ENCODE measurements at places on chromosomes 5 and 9.
A peak's percentile ranks its signal among the peaks of the same experiment; 100 is the strongest.

DNA sequence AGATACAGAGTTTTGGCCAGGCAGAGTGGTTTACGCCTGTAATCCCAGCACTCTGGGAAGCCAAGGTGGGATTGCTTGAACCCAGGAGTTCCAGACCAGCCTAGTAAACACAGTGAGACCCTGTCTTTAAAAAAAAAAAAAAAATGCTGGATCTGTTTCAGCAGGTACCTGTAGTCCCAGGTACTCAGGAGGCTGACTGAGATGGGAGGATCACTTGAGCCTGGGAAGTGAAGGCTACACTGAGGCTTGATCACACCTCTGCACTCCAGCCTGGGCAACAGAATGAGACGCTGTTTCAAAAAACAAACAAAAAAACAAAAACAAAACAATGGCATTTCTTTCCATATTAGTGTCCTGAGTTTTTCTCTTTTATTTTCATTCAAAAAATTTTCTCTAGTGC lies 19.0 kb downstream of the UNC13B start:
- no peak for DNase-seq

DNA sequence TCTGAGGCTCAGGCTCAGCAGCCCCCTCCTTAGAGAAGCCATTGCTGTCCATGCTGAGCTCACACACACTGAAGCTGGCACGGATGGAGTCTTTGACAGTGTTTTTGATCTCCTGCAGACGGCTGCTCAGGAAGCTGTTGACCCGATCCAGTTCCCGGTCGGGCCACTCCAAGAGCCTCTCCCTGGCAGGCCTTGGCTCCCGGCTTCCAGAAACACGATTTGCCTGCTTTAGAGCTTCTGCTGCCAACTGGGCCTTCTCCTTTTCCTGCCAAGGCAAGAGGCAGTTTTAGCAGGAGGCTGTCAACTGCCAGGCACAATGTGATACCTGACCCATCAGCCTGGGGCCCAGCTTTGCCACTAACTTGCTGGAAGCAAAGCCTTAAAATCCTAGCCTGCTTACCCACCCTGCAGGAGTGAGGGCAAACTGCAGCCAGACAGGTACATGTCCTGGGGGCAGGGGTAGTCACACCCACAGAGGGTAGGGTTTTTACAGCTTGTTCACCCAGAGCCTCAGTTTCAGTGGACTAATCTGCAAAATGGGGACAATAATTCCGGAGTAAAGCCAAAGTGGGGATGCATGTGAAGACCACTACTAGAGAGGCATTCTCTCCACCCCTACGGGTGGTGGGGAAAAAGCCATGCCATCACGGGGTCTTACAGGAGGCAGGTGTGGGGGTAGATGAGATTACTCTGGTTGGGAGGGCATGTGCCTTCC lies 8.3 kb upstream of the DDX41 start:
- DNase-seq: no peak

- DNase-seq: no peak
Measured at GRCh38 chr5:123452401-123452800, 29.2 kb upstream of the CEP120 start.

DNA sequence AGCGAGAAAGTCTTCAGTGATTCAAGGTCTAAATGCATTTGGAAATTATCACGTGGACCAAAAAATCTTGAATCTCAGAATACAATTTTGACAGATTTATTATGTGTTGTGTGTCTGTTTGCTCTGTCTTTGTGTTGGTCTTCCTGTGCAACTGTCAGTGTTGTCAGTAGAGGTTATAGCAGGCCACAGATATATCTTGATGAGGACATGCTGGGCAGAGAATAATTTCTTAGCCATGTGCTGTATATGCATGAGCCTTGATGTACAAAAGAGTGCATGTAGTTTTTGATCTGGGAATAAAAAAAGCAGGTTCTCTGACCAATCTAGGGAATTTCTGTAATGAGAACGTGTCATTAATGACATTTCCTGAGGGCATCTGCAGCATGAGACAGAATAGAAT lies 57.6 kb downstream of the ZSWIM6 start:
- DNase-seq: no peak

- no peak for DNase-seq
Measured at GRCh38 chr5:142841511-142842265, 71.5 kb downstream of the ARHGAP26 start.

DNA sequence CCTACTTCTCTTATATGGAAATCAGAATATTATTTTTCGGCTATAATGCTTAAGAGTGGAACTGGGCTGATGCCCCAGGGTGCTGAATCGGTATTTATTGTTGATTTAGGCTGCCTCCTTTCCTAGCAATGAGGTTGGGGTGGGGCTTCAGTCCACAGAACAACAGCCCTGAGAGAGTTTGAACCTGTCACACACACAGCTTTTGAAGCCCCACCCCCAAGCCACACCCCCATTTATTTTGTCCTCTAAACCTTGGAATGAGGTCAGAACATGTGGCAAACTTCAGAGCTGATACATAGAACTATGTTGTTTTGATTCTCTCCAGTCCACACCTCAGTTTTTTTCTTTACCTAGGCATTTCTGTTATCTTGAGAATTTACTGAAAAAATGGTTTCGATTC lies 51.7 kb upstream of the CAMK4 start:
- no peak for DNase-seq

- DNase-seq: no peak
Measured at GRCh38 chr5:149303210-149303609, 31.6 kb downstream of the AFAP1L1 start.

- DNase-seq: no peak
Measured at GRCh38 chr5:27217977-27218376, 179.6 kb upstream of the CDH9 start.

GRCh38 chr9:72557549-72557948 lies 36.1 kb downstream of the TMC1 start:
- peak; percentile 37 for DNase-seq

DNA sequence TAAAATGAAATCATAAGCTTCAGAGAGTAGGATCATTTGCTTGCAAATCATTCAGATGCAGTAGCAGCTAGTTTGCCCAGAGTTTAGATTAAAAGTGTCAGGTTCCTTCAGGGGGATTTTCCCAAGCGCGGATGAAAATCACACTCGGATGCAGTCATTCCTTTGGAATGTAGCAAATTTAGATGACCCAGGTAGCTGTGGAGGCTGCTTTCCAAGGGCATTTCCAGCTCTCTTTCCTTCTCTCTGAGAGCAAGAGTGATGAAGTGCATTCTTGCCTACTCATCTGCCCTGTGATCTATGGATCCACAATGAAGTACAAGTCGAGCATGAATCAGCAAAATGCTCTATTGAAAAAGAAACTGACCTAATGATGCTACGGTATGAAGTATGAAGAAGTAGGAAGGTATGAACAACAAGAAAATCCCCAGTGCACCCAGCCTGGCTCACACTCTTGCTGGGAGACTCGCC lies 200.2 kb downstream of the PLK2 start:
- DNase-seq: no peak

- DNase-seq: no peak
Measured at GRCh38 chr5:88748666-88749065, 134.3 kb downstream of the MEF2C start.

DNA sequence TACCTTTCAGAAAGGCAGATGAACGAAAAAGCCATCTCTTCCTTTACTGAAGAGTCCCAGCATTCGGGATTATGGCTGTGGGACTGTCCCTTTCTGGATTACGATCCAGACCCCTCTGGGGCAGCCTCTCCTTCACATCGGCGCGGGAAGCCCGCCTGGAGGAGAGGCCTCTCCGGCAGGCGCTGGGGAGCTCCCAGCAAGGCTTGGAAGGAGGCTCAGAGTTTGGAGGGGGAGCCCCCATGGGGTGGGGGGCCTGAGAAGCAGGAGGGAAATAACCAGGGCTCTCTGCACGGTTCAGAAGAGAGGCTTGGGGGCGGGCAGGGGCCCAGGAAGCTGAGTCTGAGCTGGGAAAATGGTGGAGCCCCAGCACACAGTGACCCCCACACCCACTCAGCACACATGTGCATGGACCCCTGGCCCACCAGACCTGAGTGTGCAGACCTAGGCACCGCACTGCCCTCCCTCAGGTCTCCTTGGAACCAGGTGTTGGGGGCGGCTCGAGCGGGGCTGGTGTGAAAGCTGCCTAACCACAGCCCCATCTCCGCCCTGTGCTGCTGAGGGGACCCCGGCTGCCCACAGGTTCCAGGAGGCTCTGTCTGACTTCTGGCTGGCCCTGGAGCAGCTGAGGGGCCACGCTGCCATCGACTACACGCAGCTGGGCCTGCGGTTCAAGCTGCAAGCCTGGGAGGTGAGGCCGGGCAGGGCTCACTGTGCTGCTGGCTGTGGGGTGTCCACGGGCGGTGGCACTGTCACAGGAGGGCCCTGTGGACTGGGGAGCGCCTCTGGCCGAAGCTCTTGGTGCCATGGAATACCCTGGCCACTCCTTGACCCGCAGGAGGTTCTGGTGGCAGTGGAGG lies 4.5 kb downstream of the NOXA1 start:
- no peak for DNase-seq

DNA sequence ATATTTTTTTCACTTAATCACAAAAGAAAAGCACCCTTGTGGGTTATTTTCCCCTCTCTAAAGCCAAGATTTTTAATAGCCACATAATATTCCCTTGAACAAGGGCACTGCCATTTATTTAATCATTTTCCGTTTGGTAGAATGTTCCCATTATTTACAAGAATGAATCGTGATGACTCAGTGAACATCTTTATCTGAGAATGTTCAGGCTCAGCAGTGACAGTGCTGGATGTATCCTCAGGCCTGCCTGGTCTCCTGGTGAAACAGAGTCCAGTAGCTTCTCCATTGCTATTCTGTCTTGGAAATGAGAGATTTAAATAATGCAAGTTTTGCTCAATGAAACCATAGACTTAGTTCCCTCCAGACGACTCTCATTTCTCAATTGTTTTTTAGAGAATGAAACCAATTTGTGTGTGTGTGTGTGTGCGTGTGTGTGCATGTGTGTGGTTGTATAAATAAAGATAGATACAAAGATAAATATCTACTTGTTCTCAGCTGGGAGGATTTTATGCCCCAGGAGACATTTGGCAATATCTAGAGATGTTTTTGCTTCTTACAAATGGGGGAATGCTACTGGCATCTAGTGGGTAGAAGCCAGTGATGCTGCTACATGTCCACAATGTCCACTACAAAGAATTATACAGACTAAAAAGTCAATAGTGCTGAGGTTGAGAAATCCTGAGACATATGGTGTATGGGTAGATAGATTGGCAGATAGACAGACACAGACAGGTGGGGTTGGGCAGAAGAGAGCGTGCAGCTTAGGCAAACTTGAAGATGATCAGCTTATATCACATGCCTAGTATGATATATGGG lies 55.0 kb downstream of the PAPPA start:
- no peak for DNase-seq

- no peak for DNase-seq
Measured at GRCh38 chr9:130368631-130369103, 76.1 kb upstream of the ASS1 start.

- peak; percentile 59 for DNase-seq
Measured at GRCh38 chr5:171907725-171908343, 98.6 kb downstream of the FBXW11 start.

GRCh38 chr5:168752416-168753190 lies 173.4 kb upstream of the PANK3 start:
- no peak for DNase-seq

GRCh38 chr9:21251638-21252037 lies 11.8 kb upstream of the IFNA14 start:
- DNase-seq: no peak

DNA sequence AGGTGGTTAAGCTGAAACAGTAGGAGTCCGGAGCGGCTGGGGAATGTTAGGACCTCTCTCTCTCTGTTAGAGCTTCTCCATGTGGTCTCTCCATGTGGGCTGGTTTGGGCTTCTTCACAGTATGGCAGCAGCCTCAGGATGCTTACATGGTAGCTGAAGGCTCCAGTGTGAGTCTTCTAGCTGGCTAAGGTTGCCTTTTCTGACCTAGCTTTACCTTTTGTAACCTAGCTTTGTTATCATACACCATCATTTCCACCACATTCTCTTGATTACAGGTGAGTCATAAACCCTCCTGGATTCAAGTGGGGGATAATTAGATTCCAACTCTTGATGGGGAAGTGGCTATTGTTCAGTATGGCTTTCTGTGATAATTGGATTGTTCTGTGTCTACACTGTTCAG lies 98.5 kb downstream of the MTREX start:
- no peak for DNase-seq

DNA sequence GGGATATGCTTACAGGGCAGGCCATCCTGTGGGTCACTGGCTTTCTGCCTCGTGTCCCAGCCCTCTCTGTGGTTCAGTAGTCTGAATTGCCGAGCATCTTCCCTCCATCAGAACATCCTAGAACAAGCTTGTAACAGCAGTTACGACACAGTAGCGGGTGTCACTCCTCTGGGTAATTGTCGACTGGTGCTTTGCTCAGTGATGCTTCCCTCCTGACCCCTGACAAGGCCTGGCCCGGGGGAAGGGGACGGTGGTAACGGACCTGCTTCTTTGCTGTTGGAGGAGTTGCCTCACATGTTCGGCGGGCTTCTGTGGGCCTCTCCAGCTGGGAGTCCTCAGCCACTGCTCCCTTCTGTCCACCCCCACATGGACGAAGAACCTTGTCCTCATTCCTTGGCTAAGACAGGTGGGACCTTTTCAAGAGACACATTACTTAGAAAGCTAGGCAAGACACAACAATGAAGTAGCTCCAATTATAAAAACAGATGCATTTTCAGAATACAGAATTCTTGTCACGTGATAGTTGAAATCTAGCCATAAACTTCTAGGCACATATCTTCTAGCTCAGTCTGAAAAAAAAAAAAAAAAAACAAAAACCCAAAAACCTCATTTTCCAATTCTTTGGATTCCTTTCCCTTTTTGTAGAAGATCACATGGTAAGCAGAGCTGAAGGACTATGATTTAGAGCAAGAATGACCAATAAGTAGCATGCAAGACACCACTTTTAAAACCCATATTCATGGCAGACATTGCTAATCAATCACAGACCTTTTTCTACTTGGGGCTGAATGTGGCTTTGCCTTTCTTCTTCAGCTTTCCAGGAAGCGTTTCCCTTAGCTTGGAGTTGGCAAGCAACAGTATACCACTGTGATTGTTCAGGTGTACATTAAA lies 25.0 kb downstream of the HMCN2 start:
- no peak for DNase-seq

DNA sequence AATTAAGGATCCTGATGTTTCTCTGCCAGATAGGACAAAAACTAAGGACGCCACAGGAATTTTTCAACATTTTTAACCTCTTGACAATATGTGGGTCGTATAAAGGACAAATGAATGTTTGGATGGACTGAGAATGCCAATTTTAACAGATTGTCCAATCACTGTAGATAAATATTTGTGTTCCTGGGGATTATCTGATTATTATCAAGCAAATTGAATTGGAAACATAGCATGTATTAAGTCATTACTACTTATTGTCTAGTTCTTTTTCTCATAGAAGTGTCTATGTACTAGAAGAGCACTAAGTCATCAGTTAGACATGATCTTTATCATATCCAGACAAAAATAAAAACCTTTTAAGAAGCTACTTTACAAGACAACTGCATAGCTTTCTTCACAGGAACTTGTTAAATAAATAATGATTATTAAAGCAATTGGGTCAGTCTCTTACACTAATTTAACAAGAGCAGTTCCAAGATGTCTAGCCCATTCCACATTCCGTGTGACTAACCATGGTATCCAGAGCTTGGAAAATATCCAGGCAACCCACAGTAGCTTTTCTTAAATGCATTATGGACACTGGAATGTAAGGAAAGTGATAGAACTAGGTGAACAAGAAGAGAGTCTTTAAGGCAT lies 127.5 kb upstream of the CDKN2B start:
- no peak for DNase-seq
